CD4-positive, alpha-beta T cell (primary cell): ENCODE measurements at places on chromosomes 12 and 14. TPM values are rescaled to one million over a fixed set of nuclear protein-coding genes. Genes with fewer than 3 reads are reported as not detected.

IL31 gene
- not detected for total RNA-seq

KRT6C gene
- total RNA-seq: not detected

AKAP5 gene
- total RNA-seq: 0.50 TPM

PDZRN4 gene
- total RNA-seq: not detected

WNT1 gene
- 2.7 TPM for total RNA-seq

DNA sequence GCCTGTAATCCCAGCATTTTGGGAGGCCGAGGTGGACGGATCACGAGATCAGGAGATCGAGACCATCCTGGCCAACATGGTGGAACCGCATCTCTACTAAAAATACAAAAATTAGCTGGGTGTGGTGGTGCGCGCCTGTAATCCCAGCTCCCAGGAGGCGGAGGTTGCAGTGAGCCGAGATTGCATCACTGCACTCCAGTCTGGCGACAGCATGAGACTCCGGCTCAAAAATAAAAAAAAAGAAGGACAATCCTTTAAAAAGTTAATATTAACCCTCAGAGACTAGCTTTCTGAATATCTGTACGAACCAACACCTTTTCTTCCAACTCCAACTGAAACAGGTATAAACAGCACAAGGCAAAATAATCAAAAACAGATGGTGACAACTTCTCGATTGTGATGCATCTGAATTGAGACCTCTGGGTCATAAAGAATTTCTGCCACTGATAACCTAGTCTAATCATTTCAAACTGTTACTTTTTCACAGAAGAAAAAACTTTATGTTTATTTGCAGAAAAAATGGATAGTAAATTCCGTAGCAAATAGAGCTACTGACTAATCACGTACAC is 27.8 kb downstream of the CLIP1 start:
- H3K27ac ChIP-seq: no peak overlapping the region
- no peaks in the 10 kb centered on the region for H3K36me3 ChIP-seq
- no peak overlapping the region for H3K4me3 ChIP-seq
- no peak for DNase-seq
- peaks cover 17% of the 10 kb centered on the region for H3K4me1 ChIP-seq

DNA sequence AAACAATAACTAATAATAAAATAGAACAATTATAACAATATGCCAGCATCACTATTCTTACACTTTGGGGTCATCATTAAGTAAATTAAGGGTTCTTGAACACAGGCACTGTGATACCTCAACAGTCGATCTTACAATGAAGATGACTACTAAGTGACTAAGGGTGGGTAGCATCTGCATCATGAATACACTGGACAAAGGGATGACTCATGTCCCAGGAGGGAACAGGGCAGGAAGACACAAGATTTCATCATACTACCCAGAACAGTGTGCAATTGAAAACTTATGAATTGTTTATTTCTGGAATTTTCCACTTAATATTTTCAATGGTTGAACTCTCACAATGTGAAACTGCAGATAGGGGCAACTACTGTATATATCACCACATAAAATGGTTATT is 19.7 kb downstream of the TSPAN19 start:
- H3K4me1 ChIP-seq: no peaks in the 10 kb centered on the region
- no peak overlapping the region for H3K27ac ChIP-seq
- no peaks in the 10 kb centered on the region for H3K36me3 ChIP-seq
- H3K27me3 ChIP-seq: no peaks in the 10 kb centered on the region
- DNase-seq: no peak

DNA sequence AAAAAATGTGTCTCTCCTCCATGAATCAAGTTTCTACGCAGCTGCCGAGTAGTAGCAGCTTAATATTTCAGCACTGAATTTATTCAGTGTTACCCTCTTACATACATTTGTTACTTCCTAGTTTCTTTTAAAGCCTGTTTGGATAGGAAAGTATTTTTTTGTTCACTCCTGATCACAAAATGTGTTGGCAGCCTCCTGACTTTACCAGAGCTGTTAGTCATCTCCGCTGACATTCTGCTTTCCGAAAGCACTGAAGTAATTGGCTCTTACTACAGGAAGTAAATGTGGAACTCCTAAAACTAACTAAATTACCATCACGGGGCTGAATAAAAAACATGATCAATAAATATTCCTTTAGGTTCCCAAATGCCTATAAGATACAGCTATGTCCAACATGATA is 225.5 kb downstream of the EPS8 start:
- peak; percentile 72 for DNase-seq
- no peaks in the 10 kb centered on the region for H3K36me3 ChIP-seq
- H3K27ac ChIP-seq: peak overlapping the region; percentile 76
- no peaks in the 10 kb centered on the region for H3K27me3 ChIP-seq

- H3K4me3 ChIP-seq: no peak overlapping the region
- no peak overlapping the region for H3K27ac ChIP-seq
- H3K36me3 ChIP-seq: peaks cover 82% of the 10 kb centered on the region
- no peaks in the 10 kb centered on the region for H3K27me3 ChIP-seq
Observed at GRCh38 chr12:14935031-14935430, 3.3 kb downstream of the ERP27 start.

GRCh38 chr12:42660968-42661937 is 71.7 kb upstream of the PRICKLE1 start:
- DNase-seq: no peak
- H3K27me3 ChIP-seq: no peaks in the 10 kb centered on the region
- H3K36me3 ChIP-seq: no peaks in the 10 kb centered on the region

DNA sequence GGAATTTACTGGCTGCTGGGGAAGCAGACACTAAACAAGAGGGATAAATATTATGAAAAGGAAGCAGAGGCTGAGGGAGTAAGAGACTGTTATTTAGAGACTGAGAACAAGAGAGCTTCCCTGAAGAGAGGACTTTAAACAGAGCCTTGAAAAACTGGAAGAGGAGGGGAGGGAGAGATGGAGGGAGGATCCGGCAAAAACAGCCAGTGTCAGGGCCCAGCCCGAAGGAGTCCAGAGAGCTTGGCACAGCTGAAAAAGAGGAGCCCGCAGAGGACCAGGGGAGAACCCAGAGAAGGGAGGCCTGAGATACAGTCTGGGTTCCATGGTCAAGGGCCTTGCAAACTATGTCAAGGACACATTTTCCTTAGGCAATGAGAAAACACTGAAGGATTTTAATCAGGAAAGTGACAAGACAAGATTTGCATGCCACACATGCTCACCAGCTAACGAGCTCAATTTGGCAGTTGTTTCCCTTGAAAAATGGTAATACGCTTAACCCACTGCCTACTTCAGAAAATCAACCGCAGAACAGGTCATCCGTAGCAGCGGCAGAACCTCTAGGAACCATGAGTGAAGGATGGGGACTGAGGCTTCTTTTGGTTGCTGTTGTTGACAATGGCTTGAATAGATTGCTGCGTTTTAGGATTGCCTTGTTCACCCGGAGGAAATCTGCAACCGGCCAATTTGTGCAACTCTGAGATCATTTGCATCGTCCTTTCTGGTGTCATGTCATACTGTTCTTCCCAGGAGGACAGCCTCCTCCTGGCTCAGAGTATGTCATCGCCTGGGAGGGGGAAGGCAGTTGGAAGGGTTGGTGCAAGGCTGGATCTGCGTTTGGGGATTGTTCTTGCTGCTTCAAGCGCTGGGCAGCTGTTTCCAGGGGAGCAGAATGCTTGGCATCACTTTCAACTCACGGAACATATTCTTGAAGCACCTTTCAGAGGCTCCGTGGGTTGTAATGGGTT is 108.2 kb downstream of the PRMT8 start:
- DNase-seq: no peak
- peaks cover 3% of the 10 kb centered on the region for H3K27me3 ChIP-seq
- H3K36me3 ChIP-seq: no peaks in the 10 kb centered on the region
- H3K4me1 ChIP-seq: no peaks in the 10 kb centered on the region
- no peak overlapping the region for H3K4me3 ChIP-seq

GRCh38 chr14:66514213-66514612 is 6.3 kb downstream of the GPHN start:
- no peaks in the 10 kb centered on the region for H3K36me3 ChIP-seq
- DNase-seq: no peak
- no peaks in the 10 kb centered on the region for H3K27me3 ChIP-seq

- DNase-seq: no peak
- H3K36me3 ChIP-seq: peaks cover 7% of the 10 kb centered on the region
- H3K4me3 ChIP-seq: no peak overlapping the region
- no peak overlapping the region for H3K27ac ChIP-seq
- peaks cover 55% of the 10 kb centered on the region for H3K4me1 ChIP-seq
Observed at GRCh38 chr14:24315807-24316596, 4.7 kb downstream of the LTB4R start.

DNA sequence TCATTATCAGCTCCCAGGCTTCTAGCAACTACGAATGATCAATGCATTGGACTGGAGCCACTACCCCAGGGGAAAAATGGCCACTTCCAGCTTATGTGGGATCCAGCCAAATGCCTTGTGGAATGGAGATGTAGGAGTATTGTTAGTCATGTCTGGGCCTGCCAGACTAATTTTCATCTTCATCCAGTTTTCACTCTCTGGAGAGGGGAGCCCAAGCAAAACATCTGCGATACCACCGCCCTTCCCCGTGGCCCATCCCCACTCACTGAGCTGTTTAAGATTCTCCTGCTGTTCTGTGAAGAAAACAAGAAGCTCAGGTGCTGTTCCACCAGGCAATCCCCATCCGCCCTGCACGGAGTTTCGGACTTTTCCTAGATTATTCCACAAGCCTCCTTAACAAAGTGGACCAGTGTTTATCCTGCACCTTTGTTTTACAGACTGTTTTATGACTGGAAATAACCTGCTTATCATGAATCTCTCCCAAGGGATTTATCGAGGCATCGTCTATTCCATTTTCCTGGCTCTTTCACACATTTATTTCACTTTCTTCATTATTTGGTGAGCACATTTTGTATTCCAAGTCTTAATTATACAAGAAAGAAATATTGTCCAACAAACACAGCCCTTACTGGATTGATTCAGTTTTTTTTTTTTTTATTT is 35.5 kb upstream of the MAX start:
- H3K27ac ChIP-seq: no peak overlapping the region
- H3K27me3 ChIP-seq: no peaks in the 10 kb centered on the region
- DNase-seq: no peak
- H3K36me3 ChIP-seq: no peaks in the 10 kb centered on the region

DNA sequence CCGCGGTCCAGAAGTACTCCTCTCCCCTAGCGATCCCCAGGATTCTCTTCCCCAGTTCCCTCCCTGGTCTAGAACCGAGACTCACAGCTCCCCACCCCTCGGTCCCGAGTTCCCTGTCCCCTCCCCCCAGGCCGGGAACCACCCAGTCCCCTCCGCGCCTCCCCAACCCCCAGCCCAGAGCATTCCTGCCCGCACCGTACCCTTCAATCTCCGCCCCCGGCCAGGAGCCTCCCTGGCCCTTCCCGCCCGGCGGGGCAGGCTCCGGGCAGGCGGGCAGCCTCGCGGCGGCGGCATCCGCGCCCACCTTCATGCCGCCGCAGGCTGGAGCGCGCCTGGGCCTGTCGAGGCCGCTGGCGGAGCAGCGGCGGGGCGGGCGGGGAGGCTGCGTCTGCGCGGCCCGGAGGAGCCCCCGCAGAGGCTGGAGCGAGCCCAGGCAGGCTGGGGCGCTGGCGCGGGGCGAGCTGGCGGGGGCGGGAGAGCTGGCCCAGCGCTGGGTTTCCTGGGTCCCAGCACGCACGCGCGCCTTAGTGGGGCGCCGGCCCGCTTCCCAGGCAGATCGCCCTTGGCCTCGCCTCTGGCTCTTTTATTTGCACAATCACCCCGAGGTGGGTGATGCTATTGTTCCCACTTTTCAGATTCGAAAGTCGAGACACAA is 22.2 kb upstream of the GPR132 start:
- H3K27me3 ChIP-seq: peaks cover 5% of the 10 kb centered on the region
- peak overlapping the region; percentile 60 for H3K4me3 ChIP-seq
- no peak overlapping the region for H3K27ac ChIP-seq
- H3K36me3 ChIP-seq: no peaks in the 10 kb centered on the region

DNA sequence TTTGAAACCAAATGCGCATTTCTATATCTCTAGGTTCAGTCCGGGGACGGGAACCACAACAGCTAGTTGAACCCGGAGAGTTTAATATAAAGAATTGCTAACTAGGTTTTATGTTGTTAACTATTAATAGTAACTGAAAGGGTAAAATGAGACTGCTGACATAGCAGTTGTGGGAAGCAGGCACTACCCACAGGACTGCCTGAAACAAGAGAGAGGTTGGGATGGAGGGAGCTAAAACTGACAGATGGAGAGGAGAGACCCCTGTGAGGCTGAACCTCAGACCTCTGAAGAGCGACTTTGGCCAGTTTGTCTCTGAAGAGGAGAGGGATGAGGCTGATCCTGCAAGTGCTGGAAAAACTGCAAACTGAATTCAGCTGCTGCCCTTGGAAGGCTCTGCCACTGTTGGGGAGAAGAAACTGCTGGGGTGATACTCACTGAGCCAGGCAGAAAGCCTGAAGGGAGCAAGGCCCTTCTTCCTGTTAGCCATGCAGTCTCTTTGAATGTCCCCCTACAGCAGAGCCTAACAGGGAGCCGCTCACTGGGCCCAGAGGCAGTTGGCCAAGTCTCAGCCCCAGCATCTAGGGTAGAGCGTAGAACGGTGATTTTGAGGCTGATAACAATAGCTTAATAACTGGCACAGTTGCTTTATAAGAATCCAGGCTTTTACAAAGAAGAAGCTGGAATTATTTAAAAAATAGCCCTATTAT is 172.2 kb downstream of the NPAS3 start:
- no peaks in the 10 kb centered on the region for H3K4me1 ChIP-seq
- no peak overlapping the region for H3K27ac ChIP-seq
- no peaks in the 10 kb centered on the region for H3K27me3 ChIP-seq
- DNase-seq: no peak
- no peaks in the 10 kb centered on the region for H3K36me3 ChIP-seq

GRCh38 chr14:99946652-99947489 is 118.4 kb upstream of the EVL start:
- no peaks in the 10 kb centered on the region for H3K36me3 ChIP-seq
- H3K4me1 ChIP-seq: peaks cover 15% of the 10 kb centered on the region
- H3K27ac ChIP-seq: no peak overlapping the region
- peak overlapping the region; percentile 37 for H3K4me3 ChIP-seq
- peak; percentile 25 for DNase-seq

GRCh38 chr14:25396128-25396527 is 346.2 kb upstream of the STXBP6 start:
- no peak for DNase-seq
- no peaks in the 10 kb centered on the region for H3K4me1 ChIP-seq
- H3K4me3 ChIP-seq: no peak overlapping the region
- no peak overlapping the region for H3K27ac ChIP-seq
